ENCODE measurements at places on chromosomes 13 and 19.

- DNase-seq = peak; percentile 64
Observed at GRCh38 chr13:50713523-50714248, 129.8 kb downstream of the DLEU7 start.

- DNase-seq = no peak
Observed at GRCh38 chr13:45704854-45705695, 3.0 kb downstream of the CBY2 start.

GRCh38 chr13:75569576-75569975 lies 20.0 kb downstream of the UCHL3 start:
- no peak for DNase-seq

- DNase-seq = no peak
Observed at GRCh38 chr13:51225029-51225428, 2.8 kb downstream of the FAM124A start.

DNA sequence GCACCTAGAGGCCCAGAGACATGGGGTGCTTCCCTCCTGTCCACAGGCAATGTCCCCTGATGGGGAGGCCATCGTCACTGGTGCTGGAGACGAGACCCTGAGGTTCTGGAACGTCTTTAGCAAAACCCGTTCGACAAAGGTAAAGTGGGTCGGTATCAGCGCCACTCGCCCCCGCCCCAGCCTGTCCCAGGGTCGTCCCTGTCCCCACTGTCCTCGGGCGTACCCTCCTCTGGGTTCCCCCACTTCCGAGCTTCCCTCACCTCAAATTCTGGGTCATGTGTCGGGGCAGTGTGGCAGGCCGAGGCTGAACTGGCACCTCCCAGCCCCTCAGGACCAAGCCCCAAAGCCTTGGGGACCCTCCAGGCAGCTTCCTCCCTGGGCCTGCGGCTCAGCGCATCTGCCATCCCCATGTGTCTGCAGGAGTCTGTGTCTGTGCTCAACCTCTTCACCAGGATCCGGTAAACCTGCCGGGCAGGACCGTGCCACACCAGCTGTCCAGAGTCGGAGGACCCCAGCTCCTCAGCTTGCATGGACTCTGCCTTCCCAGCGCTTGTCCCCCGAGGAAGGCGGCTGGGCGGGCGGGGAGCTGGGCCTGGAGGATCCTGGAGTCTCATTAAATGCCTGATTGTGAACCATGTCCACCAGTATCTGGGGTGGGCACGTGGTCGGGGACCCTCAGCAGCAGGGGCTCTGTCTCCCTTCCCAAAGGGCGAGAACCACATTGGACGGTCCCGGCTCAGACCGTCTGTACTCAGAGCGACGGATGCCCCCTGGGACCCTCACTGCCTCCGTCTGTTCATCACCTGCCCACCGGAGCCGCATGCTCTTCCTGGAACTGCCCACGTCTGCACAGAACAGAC lies 4.4 kb upstream of the TEKTIP1 start:
- DNase-seq = no peak

DNA sequence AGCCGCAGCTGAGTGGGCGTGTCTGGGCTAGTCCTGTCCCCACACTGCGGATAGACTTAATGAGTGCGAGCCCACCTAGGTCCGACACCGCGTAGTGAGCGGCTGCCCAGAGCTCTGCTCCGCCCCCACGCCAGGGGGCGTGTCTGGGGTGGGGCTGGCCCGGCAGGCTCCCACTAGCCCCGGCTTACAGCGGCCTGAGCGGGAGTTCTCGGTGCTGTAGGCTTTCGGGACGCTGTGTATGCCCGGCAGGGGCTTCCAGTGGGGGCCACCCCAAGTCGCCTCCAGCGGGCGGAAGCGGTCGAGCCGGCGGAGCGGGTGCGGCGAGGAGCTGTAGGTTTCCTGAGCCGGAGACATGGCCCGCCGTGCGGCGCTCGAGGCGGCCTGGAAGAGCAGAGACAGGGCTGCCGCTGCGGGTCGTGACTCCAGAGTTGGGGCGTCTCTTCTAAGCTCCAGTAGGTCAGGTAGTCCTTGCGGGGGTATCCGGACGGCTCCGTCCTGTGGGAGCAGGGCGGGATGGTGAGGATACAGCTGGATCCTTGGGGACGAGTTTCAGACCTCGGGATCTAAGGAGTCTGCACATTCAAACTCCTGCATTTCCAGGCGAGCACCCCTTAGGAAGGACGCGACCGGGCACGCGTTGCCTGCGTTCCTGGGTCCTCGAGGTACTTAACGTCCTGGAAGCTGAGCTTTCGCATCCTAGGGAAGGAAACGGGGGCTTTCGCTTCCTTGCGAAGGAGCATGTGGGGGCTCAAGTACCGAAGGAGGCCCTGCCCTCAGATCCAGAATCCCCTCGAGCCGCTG lies 1.2 kb downstream of the CGB7 start:
- DNase-seq = peak; percentile 68

DNA sequence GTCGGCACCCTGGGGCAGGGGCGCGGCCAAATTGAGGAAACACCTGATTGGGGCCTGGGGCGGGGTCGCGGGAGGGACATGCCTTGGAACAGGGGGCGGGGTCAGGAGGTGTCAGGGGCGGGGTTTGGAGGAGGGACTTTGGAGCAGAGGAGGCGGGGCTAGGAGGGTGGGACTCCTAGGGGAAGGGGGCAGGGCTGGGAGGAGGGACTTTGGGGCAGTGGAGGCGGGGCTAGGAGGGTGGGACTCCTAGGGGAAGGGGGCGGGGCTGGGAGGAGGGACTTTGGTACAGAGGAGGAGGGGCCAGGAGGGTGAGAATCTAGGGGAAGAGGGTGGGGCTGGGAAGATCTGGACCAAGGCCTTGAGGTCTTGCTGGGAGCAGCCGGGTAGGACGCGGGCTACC lies 21.9 kb downstream of the GRIN2D start:
- peak; percentile 85 for DNase-seq

DNA sequence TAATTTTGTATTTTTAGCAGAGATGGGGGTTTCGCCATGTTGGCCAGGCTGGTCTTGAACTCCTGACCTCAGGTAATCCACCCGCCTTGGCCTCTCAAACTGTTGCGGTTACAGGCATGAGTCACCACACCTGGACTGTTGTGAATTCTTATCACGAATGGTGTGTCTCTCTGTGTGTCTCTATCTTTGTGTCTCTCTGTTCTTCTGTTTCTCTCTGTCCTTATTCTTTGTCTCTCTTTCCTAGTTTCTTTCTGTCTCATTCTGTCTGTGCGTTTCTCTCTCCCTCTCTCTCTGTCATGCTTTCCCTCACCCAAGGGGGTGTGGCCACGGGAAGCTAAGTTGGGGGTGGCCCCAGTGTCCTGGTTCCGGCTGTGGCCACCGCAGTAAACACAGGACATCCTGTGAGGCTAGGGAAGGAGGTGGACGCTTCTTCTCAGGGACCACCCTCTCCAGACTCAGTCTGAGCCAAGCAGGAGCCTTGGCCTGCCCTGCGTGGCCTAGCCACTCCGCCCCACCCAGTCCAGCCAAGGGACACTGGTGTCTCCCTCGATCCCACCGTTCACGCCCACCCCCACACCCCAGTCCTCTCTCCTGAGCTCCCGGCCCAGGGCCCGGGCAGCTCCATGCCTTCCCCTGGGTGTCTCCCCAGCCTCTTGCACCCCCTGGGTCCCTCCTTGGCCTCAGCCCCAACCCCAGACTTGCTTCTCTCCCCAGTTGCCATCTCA lies 3.9 kb upstream of the PRX start:
- no peak for DNase-seq

DNA sequence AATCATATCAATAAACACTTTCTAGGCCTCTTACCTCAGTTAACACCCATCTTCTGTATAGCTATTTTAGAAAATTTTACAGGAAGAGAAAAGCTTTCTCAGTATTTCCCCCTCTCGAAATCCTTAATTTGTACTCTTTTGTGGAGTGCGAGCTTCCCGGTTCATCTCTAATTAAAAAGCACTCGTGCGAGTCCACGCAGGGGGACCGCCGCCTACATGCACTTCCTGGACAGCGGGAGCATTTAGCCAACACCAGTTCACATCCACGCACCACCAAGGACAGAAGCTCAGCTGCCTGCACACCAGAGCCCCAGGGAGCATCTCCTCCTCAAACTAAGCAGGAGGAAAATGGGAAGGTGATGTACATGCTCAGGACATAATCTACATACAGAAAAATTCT lies 60.0 kb downstream of the RASA3 start:
- no peak for DNase-seq
